ENCODE measurements at places on chromosomes 13 and 19.

GRCh38 chr13:37657134-37657533 lies 58.6 kb upstream of the POSTN start:
- no peak for DNase-seq

DNA sequence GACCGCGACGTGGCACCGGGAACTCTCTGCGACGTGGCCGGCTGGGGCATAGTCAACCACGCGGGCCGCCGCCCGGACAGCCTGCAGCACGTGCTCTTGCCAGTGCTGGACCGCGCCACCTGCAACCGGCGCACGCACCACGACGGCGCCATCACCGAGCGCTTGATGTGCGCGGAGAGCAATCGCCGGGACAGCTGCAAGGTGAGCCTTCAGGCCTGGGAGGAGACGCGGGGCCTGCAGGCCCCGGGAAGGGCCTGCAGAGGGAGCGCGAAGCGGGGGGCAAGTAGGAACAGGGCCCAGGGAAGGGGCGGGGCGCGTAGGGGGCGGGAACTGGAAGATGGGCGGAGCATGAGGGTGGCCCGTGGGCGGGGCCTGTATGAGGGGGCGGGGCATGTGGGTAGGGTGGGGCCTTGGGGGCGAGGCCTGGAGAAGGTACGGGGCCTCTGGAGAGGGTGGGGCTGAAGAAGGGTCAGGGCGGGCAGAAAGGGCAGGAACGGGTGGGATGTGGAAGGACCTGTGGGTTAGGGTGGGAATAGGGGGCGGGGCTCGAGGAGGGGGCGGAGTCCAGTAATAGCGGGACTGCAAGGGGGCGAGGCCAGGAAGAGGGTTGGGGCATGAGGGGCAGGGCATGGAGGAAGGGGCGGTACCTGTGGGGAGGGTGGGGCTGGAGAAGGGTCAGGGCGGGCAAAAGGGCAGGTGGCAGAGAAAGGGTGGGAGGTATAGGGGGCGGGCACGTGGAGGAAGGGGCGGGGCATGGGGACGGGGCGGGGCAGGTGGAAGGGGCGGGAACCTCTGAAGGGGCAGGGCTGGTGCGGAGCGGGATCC lies 2.5 kb downstream of the CFD start:
- peak; percentile 44 for DNase-seq

DNA sequence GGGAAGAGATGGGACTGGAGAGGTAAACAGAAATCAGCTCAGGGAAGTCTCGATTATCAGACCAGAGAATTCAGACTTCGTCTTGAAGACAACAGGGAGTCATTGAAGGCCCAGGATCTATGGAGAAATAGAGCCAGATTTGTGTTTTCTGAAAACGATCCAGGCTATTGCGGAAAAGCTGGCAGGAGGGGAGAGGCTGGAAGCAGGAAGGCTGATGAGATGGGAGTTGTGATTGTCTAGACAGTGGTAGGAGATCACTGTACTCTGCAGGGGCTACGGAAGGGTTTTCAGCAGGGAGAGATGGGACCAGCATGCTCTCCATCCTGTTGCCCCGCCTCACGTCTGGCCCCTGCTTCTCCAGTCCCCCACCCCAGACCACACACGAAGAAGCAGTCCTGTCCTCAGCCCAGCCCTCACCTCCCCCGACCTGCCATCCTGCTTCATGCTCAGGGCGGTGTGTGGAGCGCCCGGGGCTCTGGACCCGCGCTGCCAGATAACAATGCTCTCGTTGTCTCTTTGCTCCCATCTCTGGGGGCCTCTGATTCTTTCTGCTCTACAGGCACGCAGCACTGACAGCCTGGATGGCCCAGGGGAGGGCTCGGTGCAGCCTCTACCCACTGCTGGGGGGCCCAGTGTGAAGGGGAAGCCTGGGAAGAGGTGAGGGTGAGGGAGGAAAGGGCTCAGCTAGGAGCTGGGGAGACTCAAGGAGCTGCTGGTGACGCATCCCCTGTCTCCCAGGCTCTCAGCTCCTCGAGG lies 1.9 kb downstream of the ARHGAP33 start:
- DNase-seq: no peak

DNA sequence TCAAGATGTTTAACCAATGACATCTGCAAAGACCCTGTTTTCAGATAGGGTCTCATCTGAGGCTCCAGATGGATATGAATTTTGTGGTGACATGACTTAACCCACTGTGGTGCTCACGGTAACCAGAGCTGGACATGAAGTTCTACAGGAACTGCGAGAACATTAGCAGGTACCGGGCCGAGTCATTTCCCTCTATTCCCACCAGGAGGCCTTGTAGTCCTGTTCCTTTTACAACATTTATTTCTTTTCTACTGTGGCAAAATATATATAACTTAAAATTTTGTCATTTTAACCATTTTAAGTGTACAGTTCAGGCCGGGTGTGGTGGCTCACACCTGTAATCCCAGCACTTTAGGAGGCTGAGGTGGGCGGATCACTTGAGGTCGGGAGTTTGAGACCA lies 7.6 kb upstream of the TSPAN16 start:
- no peak for DNase-seq

GRCh38 chr19:2253106-2254063 lies 2.8 kb downstream of the JSRP1 start:
- DNase-seq: no peak

GRCh38 chr13:67119481-67119894 lies 110.6 kb downstream of the PCDH9 start:
- no peak for DNase-seq

- DNase-seq: no peak
Observed at GRCh38 chr13:88675347-88675996, 1004.3 kb downstream of the SLITRK5 start.

GRCh38 chr13:44810061-44810840 lies 179.0 kb downstream of the NUFIP1 start:
- no peak for DNase-seq

- DNase-seq: no peak
Observed at GRCh38 chr13:46213242-46213641, 1.5 kb downstream of the LRRC63 start.

- DNase-seq: no peak
Observed at GRCh38 chr13:102132777-102133295, 269.0 kb downstream of the FGF14 start.

- no peak for DNase-seq
Observed at GRCh38 chr13:30974350-30974749, 41.9 kb downstream of the TEX26 start.

DNA sequence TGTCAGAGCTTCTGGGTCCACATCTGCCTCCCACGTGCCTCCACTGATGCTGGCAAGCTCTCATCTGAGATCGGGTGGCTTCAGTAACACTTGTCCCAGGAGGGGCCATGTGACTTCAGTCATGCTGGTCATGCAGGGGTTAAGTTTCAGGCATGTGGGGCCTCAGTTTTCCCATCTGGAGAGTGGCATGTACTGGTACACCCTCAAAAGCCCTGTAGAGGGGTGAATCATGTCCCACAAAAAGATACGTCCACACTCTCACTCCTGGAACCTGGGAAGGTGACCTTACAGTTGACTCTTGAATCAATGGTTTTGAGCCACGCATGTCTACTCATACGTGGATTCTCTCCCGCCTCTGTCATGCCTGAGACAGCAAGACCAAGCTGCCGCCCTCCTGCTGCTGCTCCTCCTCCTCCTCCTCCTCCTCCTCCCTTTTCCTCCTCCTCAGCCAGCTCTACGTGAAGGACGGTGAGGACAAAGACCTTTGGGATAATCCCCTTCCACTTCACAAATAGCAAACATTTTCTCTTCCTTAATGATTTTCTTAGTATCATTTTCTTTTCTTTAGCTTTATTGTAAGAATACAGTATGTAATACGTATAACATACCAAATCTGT lies 53.7 kb downstream of the COMP start:
- no peak for DNase-seq

DNA sequence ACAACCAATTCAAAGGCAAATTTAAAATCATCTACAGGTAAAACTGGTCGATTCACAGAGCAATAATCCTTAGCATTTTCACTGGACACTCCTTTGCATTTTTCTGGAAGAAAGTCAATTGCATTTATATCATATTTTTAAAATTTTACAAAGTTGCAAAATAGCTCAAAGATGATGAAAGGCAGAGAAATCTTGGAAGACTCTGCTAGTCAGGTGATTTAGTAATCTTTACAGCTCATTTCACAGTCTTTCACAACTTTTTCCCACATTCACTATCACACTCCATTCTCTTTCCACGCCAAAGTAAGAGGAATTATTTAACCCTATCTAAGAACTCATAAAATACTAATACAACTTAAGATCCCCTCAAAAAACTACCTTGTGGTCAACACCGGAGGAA lies 1063.8 kb downstream of the EFNB2 start:
- DNase-seq: no peak

- DNase-seq: peak; percentile 20
Observed at GRCh38 chr19:39430675-39431593, 4.8 kb downstream of the RPS16 start.

DNA sequence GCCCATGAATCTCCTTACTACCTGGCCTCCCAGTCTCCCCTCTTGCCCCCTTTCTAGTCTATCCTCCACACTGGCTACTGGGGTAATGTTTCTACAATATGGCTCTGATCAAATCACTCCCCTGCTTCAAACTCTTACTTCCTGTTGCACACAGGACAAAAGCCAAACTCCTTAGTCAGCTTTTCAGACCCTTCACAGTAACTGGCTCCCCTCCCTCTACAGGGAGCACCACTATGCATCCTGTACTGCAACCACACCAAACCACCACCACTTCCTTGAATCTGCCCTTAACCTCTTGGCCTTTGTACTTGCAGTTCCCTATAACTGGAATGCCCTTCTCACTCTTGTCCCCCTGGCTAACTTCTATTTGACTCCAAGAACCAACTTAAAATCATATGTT lies 32.2 kb downstream of the DEDD2 start:
- no peak for DNase-seq

DNA sequence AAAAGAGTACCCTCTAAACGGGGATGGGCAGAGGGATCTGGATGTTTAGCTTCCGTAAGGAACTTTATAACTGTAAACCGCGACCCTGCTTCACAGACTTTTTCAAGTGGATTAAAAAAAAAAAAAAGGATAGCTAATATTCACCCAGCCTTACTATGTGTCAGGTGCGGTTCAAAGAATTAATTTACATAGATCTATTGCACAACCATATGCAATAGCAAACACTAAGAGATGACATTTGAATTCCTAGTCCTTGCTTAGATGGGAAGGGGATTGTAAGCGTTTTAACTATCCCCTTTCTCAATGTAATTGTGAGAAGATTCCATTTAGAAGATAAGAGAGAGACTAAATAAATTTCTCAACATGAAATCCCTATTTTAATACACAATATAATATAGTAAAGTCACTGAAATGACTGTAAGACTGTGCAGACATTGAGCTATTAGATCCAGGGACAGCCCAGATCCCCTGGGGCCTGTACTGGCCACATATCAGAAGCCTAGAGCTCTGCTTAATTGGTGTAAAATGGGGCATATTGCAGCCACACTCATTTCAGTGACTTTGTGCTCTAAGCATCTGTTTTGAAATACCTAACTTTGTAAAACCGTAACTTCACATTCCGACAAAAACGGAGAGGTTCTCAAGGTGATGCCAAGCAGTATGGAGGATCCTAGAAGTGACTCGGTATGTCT lies 13.6 kb downstream of the LATS2 start:
- DNase-seq: no peak

- DNase-seq: no peak
Observed at GRCh38 chr13:102897371-102898138, 51.7 kb downstream of the ERCC5 start.

GRCh38 chr13:29572575-29572974 lies 22.9 kb downstream of the SLC7A1 start:
- DNase-seq: no peak

- DNase-seq: no peak
Observed at GRCh38 chr19:37929355-37929923, 22.4 kb downstream of the SIPA1L3 start.

GRCh38 chr13:51027644-51028043 lies 83.4 kb downstream of the C13orf42 start:
- DNase-seq: no peak

All from stimulated activated CD8-positive, alpha-beta memory T cell treated with anti-CD3 and anti-CD28 coated beads, Interleukin-12 subunit alpha, Interleukin-12 subunit beta, amount 100 ng/mL, for 4 hours (primary cell).